ENCODE measurements at places on chromosomes 1 and 21. TPM values are rescaled to one million over a fixed set of nuclear protein-coding genes. Genes with fewer than 3 reads are reported as not detected.

Gene CLCA1
- not detected for polyA plus RNA-seq

Gene OPRD1
- polyA plus RNA-seq: not detected

Gene IGSF9
- 0.15 TPM for polyA plus RNA-seq

Gene RHEX
- not detected for polyA plus RNA-seq

Gene SPATA1
- 1.8 TPM for polyA plus RNA-seq

- DNase-seq: no peak
These were observed 238.4 kb downstream of the PLA2G4A start for GRCh38 chr1:187067160-187067559.

GRCh38 chr1:208273386-208274017 lies 29.3 kb upstream of the PLXNA2 start:
- DNase-seq: no peak

DNA sequence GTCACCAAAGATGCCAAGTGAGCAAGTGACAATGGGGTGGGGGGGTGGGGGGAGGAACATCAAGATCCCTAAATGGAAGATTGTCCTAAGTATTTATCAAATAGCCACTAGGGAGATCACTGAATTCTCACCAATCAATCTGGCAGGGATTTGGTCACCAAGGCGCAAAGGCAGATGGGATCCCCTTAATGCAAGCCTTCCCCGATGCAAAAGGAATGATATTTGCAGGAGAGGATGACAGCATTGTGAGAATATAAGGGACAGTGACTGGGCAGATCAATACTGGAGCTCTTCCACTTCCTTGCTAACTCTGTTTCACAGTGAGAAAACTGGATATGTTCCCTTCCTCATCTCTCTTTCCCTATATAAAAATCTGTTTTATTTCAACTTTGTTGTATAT lies 40.9 kb downstream of the DUSP10 start:
- DNase-seq: no peak

DNA sequence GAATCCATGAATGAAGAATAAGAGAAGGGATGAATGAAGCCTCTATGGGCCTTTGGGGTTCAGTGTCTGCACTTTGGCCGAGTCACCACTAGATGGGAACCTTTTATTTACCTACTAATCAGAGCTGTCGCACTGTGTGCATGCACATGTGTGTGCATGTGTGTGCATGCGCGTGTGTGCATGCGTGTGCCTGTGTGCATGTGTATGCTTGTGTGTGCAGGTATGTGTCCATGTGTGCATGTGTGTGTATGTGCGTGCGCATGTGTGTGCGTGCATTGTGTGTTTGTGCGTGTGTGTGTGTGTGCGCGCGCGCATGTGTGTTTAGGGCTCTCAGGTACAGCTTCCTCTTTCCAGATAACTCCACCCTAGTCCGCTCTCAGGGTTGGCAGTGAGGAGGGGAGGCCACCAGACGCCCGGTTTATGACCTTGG lies 20.4 kb upstream of the UBXN10 start:
- DNase-seq: no peak

DNA sequence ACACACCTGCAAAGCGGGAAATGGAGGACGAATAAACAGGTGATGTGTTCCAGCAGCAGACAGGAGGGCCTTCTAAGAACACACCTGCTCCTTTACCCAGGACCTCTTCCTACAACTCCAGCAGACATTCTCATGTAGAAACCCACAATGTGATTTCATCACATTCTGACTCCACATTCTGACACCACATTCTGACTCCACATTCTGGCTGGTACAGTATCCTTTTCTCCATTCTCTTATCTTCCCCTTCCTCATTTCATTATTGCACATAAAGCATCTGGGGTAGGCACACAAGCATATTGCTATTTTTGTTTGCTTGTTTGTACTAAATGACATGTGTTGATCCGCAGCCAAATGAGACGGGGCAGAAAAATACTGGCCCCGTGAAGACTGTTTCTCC lies 3.6 kb upstream of the ZNF124 start:
- DNase-seq: no peak

GRCh38 chr1:201253411-201253810 lies 29.9 kb upstream of the PKP1 start:
- no peak for DNase-seq

GRCh38 chr1:8629241-8630091 lies 188.0 kb downstream of the RERE start:
- DNase-seq: no peak

- no peak for DNase-seq
These were observed 20.6 kb downstream of the REG4 start for GRCh38 chr1:119790451-119791198.

DNA sequence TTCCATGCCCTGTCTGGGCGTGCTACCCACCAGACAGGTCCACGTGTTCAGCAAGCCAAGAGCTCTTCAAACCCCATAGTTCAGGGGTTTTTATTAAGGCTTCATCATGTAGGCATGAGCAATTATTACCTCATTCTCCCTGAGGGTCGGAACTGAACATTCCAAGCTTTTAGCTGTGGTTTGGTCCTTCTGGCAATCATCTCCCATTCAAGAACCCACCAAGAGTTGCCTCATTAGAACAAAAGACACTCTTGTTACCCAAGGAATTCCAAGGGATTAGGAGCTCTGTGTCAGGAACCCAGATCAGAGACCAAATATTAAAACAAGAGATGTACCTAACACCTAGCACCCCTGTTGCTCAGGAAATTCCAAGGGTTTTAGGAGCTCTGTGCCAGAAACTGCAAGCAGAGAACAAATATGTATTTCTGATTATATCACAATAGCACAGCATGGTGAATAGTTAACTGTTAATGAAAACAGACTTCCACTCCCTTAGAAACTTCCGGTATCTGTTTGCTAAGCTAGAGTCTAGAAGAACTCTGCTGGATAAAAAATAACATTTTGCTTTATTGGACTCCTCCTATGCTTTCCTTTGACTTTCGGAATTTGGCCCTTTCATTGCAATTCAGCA lies 201.2 kb upstream of the L1TD1 start:
- no peak for DNase-seq

GRCh38 chr1:40338745-40339419 lies 21.8 kb upstream of the COL9A2 start:
- peak; percentile 87 for DNase-seq

DNA sequence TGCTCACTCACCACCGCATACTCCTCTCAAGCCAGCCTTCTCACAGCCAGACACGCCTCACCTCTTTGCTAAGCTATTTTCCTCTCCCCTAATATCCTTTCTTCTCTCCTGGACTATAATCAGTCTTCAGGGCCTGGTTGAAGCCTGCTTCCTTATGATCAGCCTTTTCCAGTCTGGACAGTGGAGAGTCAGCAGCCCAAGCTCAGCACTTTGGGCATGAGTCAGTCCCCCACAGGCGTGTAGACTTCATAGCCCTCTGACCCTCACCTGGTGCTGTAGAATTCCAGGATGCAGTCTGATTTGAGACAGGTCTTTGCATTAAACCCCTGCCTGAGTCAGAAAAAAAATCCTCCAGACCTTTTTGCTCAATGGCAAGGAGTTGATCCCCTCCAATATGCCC lies 2.5 kb downstream of the HPCAL4 start:
- no peak for DNase-seq

DNA sequence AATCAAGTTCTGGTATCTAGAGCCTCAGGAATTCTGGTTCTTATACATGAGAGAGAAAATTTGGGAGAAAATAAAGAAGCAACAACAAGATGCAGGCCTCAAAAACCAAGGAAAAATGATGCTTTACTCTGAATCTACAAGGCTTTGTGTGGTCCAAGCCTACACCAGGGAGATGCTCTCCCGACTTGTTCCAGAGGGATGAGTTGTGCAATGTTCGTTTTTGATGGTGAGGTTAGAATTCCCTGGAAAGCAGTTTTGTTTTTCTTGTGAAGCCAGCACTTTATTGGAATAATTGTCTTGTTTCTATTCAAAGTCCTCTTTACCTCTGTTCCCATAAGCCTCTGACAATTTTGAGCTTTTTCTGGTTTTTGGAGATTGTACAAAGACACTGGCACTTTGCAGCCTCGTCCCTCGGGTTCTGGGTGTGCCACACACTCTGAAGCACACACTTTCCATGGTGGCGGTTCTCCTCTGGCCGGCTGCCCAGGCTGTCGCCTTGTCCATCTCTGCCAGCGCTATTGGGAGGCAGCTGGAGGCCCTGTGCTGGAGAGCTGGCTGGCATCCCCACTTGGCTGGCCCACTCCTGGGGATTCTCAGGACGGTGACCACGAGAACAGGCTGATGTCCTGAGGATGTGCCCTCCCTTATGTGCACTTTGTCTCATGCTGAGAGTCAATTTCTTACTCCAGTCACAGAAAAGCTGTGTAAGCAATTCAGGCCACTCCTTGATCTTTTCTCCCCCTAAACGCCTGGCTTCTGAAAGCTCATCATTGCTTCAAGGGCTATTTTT lies 70.2 kb downstream of the EDEM3 start:
- no peak for DNase-seq

DNA sequence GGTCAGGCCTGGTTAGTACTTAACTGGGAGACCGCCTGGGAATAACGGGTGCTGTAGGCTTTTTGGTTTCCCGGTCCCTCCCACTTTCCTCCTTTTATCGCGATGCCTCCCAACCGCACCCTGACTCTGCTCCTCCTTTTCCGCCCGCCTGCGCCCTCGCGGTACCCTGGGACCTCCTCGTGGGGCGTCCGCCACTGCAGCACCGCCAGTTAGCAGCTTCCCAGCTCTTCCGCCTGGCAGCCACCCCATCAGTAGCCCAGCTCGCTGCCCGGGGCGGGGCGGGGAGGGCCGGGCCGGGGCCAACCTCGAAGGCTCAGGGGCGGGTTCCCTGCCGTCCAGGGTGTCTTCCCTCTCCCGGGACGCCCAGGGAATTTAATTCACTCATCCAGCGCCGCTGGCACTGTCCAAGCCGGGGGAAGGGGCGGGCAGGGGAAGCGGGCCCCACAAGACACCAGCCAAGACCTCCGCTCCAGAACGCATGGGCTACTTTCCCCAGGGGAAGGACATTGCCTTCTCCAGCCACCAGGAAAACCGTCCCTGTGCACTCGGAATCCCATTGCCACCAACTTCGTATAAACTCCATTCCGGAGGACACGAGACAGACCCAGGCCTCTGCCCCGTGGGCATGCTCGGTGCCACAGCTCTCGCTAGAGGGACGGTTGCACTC lies 2.0 kb upstream of the ZNF678 start:
- no peak for DNase-seq

All from endothelial cell of umbilical vein (primary cell).